ENCODE measurements at places on chromosomes 13 and 19.

DNA sequence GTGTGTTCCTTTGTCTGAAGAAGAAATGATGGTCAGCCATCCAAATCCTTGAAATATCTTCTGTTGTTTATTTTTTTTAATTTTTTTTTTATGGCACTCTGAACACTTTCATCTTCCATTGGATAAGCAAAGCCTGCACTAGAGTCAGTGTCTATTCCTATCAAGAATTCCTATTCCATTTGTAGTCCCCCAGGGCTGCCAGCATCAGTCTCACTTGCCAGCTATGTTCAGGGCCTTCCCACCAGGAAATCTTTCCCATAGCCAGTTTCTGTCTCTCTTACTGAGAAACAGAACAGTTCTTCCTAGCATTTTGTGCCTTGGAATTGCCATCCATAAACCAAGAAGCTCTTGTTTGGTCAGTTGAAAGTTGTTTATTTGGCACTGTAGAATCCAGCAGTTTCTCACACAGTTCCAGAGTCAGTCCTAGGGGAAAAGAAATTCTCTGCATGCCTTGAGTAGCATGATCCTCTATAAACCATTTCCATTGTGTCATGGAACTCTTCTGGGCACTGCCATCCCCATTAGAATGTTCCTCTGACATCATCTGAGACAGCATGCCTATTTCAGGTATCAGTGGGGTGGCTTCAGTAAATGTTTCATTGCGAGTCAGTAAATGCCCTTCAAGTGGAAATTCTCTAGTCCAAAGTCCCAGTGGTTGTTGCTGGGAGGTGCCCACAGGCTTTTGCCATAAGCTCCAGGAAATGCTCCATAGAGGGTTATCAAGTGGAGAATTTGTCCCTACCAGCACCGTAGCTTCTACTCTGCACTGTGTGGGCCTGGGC, 18.7 kb upstream of the SPRYD7 start:
- no peak for DNase-seq

- no peak for DNase-seq
These were observed 26.6 kb downstream of the ZSWIM9 start for GRCh38 chr19:48196933-48197665.

- no peak for DNase-seq
These were observed 5.9 kb downstream of the VAV1 start for GRCh38 chr19:6778386-6778785.

- no peak for DNase-seq
These were observed 25.7 kb downstream of the CCNE1 start for GRCh38 chr19:29837448-29837981.

GRCh38 chr19:17450264-17451075, 2.0 kb upstream of the TMEM221 start:
- no peak for DNase-seq

DNA sequence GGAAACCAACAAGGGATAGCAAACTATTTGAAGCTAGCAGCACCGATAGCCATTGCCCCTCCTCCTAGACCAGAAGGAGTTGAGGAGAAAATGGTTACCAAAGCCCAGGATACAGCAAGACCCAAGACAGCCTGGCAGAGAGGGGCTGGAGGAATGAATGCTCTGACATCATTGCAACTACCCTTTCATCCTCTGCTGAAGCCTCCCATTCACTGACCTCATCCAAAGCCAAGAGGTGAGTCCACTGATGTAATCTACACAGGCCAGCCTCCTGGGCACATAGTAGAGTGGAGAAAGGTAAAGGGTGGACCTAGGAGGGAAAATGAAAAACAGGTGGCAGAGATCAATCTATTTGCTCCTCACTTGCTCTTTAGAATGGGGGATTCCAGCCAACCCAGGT, 42.7 kb upstream of the ZNF780A start:
- DNase-seq = no peak

- DNase-seq = no peak
These were observed 176.6 kb downstream of the LMO7 start for GRCh38 chr13:75812751-75813181.

DNA sequence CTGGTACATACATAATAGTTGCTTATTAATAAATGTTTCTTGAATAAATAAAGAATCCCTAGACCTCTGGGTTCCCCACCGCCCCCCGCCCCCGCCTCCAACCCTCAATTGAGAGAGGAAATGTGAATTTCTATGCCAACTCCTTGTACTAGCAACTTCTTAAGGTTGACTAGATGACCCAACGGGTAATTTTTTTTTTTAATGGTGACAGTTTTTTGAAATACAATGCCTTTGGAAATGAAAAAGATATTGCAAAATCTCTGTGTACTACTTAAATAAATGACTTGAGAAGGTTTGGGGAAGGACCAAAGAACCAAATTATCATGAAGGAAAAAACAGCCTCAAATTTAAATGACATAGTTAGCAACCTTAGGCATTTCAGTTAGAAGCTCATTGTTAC, 640.3 kb downstream of the TBC1D4 start:
- no peak for DNase-seq
